Stimulated activated CD4-positive, alpha-beta T cell treated with anti-CD3 and anti-CD28 coated beads, Interleukin-15, amount 100 ng/mL, for 1 hour (primary cell): ENCODE measurements at places on chromosomes 2 and 18.

GRCh38 chr2:28168376-28168775 lies 224.3 kb upstream of the FOSL2 start:
- no peak for DNase-seq

DNA sequence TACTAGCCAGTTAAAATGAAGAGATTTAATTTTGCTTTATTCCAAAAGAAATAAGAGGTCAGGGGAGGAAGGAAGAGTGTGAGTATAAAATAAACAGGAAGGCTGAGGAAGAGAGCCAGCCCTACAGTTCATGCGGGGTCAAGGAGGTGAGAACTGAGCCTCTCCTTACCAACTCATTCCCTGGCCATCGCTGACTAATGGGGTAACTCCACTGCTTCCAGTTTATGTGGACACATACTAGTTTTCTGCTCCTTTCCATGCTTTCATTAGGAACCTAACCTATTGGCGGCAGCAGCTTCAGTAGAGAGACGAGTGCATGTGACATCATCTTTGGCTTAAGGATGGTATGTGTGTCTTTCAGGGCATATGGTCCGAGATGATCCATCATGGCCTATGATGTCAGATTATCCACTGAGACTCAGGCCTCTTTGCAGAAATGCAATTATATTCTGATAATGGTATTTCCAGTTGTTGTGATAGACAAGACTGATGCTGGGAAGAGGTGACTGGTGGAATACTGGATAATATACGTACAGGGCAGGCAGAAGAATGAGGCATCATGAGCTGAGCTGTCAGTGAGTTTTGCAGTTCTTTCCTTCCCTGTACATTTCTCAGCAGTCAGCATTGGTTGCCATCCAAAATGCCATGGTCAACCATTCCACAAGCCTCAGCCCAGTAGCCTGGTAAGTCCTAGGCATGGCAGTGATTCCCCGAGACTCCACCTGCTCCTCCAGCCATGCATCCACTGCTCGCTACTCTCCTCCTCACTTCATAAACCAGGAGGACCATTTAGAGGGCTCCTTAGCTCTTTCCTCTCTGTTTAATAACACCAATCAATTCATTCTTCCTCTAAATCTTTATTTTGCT lies 184.6 kb upstream of the OSR1 start:
- DNase-seq = no peak

DNA sequence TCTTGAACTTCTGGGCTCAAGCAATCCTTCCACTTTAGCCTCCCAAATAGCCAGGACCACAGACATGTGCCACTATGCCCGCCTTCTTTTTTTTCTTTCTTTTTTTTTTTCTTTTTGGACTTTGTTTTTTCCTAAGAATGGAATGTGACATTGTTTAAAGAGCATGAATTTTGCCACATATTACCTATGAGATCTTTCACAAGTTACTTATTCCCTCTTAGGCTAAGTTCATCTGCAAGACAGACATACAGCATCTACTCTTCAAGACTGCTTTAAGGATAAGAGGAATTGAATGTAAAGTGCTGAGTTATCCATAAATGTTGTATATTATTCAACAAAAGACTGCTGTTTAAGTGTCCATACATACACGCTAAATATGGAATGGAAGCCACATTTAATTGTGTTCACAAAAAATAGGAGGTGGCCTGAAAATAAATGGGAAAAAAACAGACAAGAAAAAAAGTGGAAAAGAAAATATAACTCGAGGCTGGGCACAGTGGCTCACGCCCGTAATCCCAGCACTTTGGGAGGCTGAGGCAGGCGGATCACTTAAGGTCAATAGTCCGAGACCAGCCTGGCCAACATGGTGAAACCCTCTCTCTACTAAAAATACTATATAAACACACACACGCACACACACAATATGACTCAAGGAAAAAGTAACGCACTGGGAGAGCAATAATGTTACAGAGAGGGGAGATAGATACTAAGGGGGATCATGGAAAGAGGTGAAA lies 3.2 kb upstream of the PPM1G start:
- DNase-seq = no peak

DNA sequence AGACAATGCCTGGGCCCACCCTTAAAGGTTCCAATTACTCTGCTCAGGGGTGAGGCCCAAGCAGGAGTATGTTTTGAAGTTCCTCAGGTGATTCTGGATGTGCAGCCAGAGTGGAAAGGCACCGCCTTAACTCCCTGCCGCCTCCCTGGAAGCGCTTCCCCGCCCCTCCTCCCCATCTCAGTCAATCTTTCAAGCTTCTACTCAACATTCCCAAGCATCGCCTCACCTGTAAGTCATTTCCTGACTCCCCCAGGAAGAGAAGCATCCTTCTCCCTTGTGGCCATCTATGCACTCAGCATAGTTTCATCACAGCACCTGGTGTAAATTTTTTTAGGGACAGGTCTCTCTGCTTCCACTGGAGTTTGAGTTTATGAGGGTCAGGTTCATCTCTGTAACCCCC lies 67.5 kb downstream of the MYL12B start:
- no peak for DNase-seq

DNA sequence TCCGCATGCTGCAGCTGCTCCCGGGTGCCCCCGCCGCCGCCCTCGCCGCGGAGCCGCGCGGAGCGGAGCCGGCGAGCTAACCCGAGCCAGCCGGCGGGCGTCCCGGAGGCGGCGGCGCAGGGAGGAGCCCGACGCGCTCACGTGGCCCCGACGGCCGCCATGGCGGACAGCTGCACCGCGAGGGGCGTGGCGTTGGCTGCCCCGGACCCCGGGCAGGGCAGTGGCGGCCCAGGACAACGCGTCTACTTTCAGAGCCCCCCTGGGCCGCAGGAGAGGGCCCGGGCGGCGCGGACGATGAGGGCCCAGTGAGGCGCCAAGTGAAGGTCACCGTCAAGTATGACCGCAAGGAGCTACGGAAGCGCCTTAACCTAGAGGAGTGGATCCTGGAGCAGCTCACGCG lies 30.0 kb upstream of the CCNYL1 start:
- DNase-seq = no peak

DNA sequence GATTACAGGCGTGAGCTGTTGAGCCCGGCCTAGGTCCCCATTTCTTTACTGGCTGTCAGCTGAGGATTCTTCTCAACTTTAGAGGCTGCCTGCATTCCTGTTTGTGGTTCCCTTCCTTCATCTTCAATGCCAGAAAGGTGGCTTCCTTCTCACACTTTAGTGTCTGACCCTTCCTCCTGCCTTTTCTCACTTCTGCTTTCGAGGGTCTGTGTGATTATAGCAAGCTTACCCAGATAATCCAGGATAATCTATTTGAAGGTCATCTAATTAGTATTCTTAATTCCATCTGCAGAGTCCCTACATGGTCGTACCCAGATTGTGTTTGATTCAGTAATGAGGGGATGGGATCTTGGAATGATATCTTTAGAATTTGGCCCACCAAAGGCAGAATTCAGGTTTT lies 157.4 kb downstream of the TANC1 start:
- DNase-seq = no peak

- no peak for DNase-seq
These were observed 109.7 kb upstream of the GLI2 start for GRCh38 chr2:120625865-120626560.

GRCh38 chr18:50183556-50183955 lies 11.4 kb downstream of the MYO5B start:
- DNase-seq = no peak

DNA sequence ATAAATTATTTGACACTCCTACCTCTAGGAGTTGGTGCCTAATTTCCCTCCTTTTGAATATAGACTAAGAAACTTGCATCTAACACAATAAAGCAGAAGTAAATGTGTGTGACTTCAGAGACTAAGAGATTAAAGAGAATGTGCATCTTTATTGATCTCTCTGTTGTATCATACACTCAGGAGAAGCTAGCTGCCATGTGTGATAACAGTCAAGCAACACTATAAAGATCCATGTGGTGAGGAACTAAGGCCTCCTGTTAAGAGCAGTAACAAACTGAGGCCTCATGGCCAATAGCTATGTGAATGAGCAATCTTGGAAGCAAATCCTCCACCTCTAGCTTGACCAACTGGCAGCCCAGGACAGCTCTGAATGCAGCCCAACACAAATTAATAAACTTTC lies 3.4 kb downstream of the FANCL start:
- no peak for DNase-seq
